ENCODE measurements at places on chromosomes 11 and 22.
A peak's percentile ranks its signal among the peaks of the same experiment; 100 is the strongest.

DNA sequence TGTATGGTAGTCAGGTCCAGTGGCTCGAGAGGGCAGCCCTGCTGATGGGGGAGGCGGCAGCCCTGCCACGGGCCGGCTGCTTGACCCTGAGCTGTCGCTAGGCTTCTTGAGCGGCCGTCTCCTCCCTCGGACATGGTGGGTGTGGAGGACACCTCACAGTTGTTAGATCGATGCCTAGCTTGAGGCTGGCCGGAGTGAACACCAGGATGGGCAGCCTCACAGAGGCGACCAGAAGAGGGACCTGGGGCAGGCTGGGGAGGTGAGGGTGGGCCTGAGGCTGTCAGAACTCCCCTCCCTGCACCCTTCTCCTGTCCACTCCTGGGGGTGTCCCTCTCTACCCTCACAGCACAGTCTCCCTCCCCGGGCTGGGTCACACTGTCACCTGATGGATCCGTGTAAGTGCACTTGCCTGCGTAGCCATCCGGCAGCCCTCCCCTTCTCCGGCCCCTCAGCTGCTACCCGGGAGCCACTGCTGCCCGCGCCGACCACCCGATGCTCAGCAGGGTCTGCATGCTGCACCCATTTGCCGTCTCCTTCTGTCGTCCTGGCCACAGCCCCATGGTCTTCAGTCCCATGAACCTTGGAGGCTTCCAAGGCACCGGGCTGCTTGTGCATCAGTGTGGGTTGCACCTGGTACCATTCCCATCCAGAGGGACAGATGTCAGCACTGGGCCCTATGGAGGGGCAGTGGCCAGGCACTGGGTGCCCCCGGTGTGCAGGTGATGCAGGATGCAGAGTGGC lies 394.1 kb downstream of the TBC1D22A start:
- DNase-seq, result no peak

GRCh38 chr11:83572581-83573496 lies 286.7 kb upstream of the CCDC90B start:
- no peak for DNase-seq

GRCh38 chr22:45684169-45684568 lies 12.5 kb downstream of the ATXN10 start:
- no peak for DNase-seq

DNA sequence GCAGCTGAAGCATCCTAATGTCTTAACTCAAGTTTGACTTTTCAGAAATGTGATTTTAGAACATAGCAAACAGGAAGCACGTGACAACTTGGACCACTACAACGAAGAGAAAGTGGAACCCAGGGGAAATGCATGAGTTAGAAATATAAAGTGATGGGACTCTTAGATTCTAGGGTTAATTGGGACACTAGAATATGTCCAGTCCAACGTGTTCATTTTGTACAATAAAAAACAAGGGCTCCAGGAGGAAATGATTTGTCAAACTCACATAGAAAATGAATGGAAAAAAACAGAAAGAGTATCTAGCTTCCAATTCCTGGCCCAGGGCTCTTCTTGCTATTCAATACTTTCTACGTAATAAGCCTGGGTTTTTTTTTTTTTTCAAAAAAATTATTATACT lies 30.7 kb downstream of the TIMP3 start:
- DNase-seq, result no peak

DNA sequence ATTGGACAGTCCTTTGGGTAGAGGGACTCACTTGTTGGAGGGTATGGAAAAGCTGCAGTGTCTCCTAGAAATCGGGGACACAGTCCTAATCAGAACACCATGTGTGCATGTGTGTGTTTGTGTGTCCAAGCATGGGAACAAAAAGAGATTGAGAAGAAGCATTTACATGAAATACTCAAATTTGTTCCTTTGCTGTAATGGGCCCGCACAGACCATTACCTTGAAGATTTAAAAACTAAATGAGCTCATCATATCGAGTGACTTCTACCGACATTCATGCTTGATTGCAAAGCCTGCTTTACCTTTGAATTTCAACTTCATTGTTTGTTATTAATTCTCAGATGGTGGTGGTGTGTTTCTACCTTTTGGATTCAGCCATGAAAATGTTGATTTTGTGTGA lies 106.9 kb downstream of the ZBTB16 start:
- DNase-seq, result no peak

DNA sequence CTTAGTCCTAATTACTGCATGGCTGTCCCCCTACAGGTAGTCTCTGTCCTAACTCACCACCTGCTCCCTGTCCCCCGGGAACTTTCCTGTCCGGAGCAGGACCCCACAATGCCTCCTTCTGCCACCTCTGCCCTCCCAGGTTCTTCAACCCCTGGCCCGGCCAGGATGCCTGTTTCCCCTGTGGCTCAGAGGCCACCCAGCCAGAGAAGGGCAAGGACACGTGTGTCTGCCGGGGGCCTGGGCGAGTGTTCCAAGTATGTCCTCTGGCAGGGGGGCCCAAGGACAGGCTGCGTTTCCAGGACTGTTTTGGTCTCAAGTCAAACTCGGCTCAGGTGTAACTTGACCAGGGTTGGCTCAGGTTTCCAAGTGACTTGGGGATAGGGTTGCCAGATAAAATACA lies 63.8 kb downstream of the BTG4 start:
- DNase-seq, result no peak

GRCh38 chr11:121670805-121671282 lies 218.1 kb upstream of the SORL1-AS1 start:
- DNase-seq, result no peak

DNA sequence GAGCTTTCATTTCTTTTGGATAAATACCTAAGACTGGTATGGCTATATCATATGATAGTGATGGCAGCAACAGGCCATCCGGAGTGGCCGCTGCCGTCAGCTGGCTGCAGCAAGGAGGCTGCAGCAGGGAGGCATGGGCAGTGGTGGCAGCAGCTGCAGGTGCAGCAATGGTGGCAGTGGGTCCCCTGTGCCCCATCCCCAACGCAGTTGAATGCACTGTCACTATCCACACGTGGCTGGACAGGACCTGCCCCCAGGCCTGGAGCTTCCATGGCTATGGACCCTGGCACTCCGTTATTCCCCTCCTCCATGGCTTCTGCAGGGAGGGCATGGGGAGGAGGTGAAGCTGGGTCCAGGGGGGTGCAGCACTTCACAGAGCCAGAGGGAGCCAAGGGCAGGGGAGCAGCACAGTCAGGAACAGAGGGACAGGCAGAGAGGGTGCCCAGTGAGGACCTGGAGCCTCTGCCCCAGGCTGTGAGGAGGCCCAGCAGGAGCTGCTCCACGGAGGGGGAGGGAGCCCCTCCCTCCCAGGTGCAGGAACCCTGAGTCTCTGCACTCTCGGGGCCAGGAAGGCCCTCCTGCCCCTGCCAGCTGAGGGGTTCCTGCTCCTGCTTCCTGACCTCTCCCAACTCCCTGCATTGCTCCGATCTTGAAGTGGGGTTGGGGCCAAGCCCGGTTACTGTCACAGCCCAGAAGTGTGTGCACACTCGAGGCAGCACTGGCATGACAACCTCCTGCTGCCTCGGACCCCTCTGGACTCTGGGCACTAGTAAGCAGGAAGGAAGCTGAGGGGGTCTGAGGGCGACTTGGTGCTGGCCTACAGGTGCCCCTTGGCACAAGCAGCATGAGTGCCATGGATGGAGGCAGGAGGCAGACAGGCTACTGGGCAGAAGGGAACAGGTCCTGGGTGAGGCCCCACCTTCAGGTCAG lies 466.3 kb downstream of the GUCY1A2 start:
- DNase-seq, result no peak

DNA sequence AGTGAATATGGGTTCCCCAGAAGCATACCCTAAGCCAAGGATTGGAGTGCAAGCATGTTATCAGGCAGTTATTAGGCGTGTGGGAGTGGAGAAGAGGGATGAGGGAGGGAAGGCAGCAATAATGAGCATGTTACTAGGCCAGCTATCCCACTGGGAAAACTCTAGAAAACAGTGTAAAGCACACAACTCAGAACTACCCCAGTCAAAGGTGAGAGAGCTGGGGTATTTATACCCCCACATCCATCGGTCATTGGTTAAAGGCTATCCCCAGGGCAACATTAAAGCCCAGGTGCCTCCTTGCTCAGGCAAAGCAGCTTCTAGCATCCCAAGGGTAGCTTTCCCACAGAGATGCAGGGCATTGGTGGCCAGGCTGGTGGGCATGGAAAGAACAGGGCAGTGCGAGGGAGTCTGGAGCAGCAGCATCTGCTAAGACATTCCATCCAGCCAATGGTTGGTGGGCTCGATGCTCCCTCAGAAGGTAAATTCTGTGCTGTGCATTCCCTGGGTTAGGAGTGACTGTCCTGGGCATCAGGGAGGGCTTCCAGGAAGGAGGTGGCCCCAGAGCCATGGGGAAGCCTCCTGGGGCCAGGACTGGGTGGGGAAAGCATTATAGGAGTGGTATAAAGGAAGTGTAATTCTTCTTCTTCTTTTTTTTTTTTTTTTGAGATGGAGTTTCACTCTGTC lies 21.1 kb upstream of the LRRC10B start:
- no peak for DNase-seq

- DNase-seq, result no peak
Observed at GRCh38 chr11:88619656-88620385, 282.3 kb upstream of the CTSC start.

- no peak for DNase-seq
Observed at GRCh38 chr22:39439170-39439569, 17.6 kb upstream of the MGAT3 start.

- DNase-seq, result no peak
Observed at GRCh38 chr11:120400564-120401364, 64.6 kb downstream of the ARHGEF12 start.

DNA sequence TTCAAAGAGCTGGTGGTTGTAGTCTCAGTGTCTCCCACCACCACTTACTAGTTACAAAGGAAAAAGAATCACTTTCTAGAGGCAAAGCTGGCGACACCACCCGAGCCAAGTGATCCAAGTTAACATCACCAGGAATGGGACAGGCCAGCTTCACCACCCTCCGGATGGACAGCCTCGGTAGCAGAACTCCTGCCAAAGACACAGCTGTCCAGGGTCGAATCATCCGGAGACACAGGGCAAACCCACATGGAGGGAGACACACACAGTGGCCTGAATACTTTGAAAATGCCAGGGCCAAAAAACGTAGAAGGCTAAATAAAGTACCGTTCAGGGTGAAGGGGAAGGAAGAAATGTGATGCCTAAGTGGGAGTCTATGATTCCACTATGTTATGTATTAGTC lies 33.1 kb downstream of the KCNQ1 start:
- DNase-seq, result no peak

- DNase-seq, result peak; percentile 40
Observed at GRCh38 chr11:32562839-32563599, 20.6 kb upstream of the EIF3M start.

- DNase-seq, result no peak
Observed at GRCh38 chr22:45262931-45263462, 21.8 kb upstream of the UPK3A start.

GRCh38 chr11:105000797-105001196 lies 22.2 kb downstream of the CASP5 start:
- DNase-seq, result no peak

GRCh38 chr11:32497951-32498350 lies 62.6 kb upstream of the WT1 start:
- DNase-seq, result no peak

- DNase-seq, result no peak
Observed at GRCh38 chr11:6377902-6378639, 12.2 kb upstream of the SMPD1 start.

- no peak for DNase-seq
Observed at GRCh38 chr11:19698493-19699292, 13.9 kb upstream of the NAV2 start.

DNA sequence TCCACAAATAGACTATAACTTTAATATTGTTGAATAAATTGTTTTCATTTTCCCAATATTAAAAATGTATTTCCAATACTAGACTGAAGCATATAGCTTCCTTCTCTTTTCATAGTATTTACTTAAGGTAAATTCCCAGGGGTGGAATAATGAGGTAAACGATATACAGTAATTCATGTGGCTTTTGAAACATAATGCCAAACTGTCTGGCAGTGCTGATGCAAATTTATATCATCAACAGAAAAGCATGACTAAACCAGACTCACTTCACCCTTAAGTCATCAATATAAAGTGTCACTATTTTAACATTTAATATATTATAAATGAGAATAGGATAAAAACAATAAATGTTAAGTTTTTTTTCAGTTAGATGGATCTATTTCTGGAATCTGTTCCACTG lies 13.6 kb downstream of the C2CD3 start:
- no peak for DNase-seq

DNA sequence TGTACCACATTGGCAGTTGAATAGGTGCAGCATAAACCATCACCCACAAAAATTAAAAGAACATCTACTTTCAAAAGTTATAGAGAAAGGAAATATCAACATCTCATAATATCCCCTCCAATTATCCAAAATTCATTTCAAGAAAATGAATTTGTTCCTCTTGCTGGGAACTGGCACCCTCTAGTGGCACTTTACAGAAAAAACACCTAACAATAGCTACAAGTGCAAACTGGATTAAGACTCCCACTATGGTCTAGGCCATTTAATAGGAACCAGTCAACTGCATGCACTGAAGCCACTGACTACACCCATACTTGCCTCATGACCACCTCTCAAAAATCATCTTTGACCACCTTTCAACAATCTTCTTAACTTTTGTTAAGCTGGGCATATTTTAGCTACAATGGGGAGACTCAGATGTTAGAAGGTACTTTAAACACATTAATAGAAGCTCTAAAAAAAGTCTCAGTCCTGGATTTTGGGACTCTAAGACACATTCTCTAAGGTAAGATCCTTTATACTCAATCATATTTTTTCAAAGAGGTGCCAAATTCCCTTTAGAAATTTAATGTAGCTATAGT lies 17.3 kb downstream of the TRAF6 start:
- DNase-seq, result no peak

DNA sequence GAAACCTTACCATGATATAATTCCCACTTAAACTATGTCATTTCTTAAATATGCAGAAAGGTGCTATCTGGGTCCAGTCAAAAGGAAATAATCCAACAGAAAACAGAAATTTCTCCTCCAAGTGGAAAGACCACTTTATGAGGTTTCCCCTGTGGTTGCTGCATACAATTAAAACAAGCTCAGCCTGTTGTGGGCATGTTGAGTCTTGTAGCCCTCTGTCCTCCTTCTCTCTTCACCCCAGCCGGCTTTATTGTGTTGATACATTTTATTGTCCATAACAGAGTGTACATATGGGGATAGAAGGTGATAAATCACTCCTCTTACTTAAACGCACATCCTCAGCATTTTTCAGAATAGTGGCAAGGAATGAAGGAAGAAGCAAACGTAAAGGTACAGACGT lies 126.0 kb upstream of the MTNR1B start:
- DNase-seq, result peak; percentile 93

- no peak for DNase-seq
Observed at GRCh38 chr11:99079576-99079975, 58.8 kb downstream of the CNTN5 start.
